Airway epithelial cell (primary cell): ENCODE measurements at places on chromosomes 5 and 9. TPM values are rescaled to one million over a fixed set of nuclear protein-coding genes. Genes with fewer than 3 reads are reported as not detected.

Gene PCDHB13
- 0.09 and 0.14 TPM in 2 replicates for total RNA-seq

Gene TMCO6
- total RNA-seq, result 20.9 and 39.2 TPM in 2 replicates

Gene WDR38
- total RNA-seq, result not detected in 2 replicates

Gene SPATA6L
- total RNA-seq, result 0.23 and 1.1 TPM in 2 replicates

Gene IFNA2
- total RNA-seq, result not detected in 2 replicates

Gene CDO1
- total RNA-seq, result not detected in 2 replicates

Gene FOXD4L4
- 0.07 and 0.19 TPM in 2 replicates for total RNA-seq

Gene PDE8B
- total RNA-seq, result under 0.01 TPM in 1 of 2 replicates, not detected in the other

Gene GFPT2
- 2.5 and 3.9 TPM in 2 replicates for total RNA-seq

Gene APBA1
- 0.65 and 0.85 TPM in 2 replicates for total RNA-seq

Gene TICAM2
- 0.56 and 1.1 TPM in 2 replicates for total RNA-seq

Gene CDX1
- total RNA-seq, result not detected in 2 replicates

Gene GMCL2
- not detected in 2 replicates for total RNA-seq

Gene ITGA2
- 24.0 and 31.8 TPM in 2 replicates for total RNA-seq

Gene C5orf34
- 2.2 and 3.2 TPM in 2 replicates for total RNA-seq

Gene CAVIN4
- total RNA-seq, result 0.05 and 0.14 TPM in 2 replicates

Gene ADGRD2
- total RNA-seq, result not detected in 2 replicates

Gene CCNI2
- 0.49 and 0.93 TPM in 2 replicates for total RNA-seq

Gene DNAH5
- total RNA-seq, result 0.42 and 2.2 TPM in 2 replicates

Gene KCNN2
- total RNA-seq, result not detected in 2 replicates

Gene TSSK1B
- 0.14 and 0.37 TPM in 2 replicates for total RNA-seq
